ENCODE measurements at places on chromosomes 7 and 10.

- no peak for DNase-seq
Measured at GRCh38 chr7:80591654-80592053, 46.8 kb upstream of the CD36 start.

DNA sequence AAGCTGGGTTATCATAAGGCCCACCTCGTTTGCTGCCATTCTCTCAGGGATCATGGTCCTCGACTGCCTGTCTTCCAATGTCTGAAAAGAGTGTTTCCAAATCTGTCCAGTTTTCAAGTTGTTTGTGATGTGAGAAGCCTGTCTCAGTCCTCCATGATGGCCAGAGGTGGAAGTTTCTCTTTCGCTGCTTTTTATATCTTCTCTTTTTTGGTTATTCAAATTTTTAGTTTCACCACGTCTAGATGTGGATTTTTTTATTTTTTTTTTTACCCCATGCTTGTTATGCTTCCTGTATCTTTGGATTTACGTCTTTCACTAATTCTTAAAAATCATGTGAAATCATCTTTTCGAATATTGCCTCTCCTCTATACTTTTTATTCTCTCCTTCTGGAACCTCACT lies 6.1 kb upstream of the RBM33 start:
- no peak for DNase-seq

DNA sequence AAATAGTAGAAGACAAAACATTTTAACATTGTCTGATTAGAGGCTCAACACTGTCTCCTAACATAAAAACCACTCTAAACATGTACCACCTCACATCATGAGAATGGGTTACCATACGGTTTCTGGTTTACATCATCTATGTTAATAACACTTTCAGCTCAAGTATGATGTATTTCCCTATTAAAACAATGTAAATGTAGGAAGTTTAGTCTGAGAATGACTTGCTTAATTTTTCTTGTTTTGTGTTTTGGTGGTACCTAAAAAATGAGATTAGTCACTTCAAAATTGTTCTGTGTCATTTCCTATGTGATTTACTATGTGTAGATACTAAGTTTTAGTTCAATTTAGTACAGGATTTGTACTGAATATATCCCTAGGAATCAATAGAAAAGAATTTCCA lies 195.8 kb upstream of the SEMA3C start:
- peak; percentile 21 for DNase-seq

- DNase-seq, result peak; percentile 67
Measured at GRCh38 chr10:27448921-27449320, 55.2 kb upstream of the RAB18 start.

DNA sequence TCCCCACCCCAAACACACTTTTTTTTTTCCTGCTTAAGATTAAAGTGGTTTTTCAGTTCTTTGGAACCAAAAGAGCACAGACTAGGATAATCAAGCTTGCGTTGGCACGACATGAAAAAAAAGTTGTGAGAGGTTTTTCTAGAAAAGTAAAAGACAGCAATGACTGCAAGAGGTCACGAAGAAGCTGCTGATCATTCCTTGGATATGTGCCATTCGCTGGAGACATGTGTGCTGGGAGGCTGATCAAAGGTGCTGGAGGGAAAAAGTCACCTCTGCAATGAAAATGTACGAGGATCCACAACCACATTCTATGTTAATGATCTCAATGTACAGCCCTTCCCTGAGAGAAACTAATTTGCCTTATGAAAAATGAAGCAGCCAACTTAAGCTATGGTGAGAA lies 5.4 kb downstream of the AKR1B1 start:
- DNase-seq, result peak; percentile 26

- no peak for DNase-seq
Measured at GRCh38 chr10:97851341-97852001, 1.8 kb downstream of the GOLGA7B start.

DNA sequence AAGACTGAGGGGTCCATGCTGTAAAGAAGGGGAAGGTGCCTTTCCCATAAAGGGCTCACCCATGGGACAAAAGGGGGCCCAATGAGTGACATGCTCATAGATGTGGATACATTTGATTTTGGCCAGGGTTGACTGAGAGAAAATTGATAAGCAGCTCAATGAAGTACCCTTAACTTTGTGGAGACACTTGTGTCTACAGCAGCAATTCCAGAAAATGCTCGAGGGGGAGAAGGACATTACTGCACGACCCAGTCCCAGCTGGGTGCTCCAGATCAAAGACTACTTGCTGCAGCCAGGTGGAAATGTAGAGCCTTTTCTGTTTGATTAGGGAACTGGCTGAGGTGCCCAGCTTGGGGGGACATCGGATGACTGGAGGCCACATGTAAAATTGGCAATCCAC lies 22.2 kb upstream of the ADAMTS14 start:
- DNase-seq, result no peak

DNA sequence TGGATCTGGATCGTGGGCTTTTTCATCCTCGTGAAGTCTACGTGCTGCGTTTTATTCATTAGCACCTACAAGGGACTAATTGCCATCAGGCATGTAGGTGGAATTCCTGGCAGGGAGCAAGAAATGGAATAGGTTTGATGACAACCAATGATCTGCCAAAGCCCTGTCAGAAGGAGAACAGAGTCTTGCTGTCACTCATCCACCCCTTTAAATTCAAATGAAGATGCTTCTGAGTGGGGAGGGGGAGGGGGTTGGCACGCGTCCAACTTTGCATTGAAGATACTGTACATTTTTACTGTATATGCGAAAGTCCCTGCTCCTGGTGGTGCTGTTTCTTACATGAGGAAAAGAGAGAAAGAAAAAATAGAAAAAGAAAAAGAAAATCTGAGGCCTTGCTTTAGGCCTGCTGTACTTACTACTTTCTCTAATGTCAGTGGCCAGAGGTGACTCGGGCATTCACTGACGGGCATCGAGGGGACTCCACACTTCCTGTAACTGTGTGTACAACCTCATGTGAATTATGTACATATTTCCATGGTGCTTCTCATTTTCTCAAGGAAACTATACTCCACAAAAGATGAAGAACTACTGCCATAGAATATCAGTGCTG lies 569.1 kb downstream of the INHBA start:
- DNase-seq, result peak; percentile 4
